Foreskin fibroblast (primary cell): ENCODE measurements at places on chromosomes 5 and 9.

DNA sequence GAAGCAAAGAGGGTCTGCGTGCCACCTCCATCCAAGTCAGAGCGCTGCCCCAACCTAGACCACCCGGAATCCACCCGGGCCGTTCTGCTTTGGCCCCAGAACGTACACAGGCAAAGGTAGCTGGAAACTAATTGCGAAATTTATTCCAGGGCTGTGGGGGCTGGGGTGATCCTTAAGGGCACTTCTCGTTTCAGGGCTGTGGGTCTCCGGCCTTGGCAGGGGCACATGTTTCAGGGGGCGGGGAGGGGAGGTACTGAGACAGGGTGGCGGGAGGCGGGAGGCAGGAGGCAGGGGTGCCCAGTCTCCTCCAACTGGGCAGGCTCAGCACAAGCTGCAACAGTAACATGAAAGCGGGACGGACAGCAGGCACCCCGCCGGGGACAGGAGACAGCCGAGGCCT, 26.1 kb downstream of the NR5A1 start:
- no peak for DNase-seq

DNA sequence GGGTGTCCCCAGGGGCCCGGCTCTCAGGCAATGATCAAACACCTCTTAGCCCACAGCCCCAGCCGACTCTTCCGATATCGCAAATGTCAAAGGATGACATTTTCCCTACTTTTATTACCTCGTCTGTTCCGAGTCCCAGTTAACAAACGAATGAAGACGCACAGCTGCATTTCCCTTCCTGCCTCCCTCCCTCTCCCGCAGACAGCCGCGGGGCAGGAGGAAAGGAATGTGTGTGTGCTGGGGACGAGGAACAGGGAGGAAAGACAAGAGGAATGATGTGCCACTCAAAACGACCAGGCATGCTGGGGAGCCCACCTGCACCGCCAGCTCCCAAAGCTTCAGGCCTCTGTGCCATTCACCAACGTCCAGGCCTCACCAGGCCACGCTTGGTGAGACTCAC, 125.9 kb upstream of the SARDH start:
- DNase-seq = peak; percentile 58

GRCh38 chr5:90066920-90067319, 342.6 kb downstream of the CETN3 start:
- no peak for DNase-seq

- DNase-seq = no peak
These were observed 46.8 kb downstream of the INIP start for GRCh38 chr9:112670991-112671625.

DNA sequence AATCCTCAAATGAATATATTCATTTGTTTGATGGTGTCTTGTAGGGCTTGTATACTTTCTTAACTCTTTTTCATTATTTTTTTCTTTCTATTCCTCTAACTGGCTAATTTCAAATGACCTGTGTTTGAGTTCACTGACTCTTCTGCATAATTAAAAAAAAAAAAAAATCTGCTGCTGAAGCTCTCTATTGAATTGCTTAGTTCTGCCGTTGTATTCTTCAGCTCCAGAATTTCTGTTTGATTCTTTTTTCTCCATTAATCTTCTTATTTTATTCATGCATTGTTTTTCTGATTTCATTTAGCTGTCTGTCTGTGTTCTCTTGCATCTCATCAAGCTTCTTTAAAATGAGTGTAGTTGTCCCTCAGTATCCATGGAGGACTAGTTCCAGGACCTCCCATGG, 244.6 kb downstream of the ROR2 start:
- no peak for DNase-seq

GRCh38 chr5:35274839-35275509, 44.7 kb upstream of the PRLR start:
- DNase-seq = no peak

DNA sequence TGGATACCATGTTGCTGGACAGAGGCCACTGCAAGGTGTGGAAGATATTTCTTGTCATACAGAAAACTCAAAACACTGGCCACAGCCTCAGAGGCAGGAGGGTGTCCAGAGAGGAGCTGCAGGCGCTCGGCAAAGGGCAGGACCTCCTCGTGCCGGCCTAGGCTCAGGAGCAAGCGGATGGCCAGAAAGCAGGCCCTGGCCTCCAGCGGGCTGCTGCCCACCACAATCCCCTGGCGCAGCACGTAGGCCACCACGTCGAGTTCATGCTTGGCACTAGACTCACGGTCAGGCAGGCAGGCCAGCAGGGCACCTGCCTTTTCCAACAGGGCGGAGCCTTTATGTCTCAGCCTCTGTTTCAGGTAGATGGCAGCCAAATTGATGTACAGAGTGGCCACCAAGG, 35.2 kb downstream of the SH3TC2 start:
- DNase-seq = no peak

DNA sequence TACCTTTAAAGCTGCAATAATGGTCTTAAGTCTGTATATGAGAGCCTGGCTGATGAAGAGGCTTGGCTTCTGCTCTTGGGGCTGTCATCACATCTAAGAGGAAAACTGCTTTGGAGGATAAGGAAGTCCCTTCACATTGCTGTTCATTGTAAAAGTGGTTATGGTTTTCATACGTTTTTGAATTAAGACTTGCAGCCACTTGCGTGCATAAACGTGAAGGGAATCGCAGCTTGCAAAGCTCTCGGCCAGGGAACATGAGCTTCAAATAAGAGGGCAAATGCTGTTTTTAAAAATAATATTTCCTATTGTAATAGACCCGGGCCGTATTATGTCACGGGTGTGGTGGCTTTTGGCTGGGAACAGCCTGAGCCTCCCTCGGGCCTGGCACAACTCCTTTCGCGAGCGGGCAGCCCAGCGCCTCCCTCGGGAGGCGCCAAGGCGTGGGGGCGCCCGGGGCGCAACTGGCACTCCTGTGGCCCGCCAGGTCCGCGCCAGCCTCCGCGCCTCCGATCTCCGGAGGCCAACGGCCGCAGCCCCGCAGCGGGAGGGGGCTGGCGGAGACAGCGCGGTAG, 538 bp upstream of the ARHGEF28 start:
- peak; percentile 31 for DNase-seq

DNA sequence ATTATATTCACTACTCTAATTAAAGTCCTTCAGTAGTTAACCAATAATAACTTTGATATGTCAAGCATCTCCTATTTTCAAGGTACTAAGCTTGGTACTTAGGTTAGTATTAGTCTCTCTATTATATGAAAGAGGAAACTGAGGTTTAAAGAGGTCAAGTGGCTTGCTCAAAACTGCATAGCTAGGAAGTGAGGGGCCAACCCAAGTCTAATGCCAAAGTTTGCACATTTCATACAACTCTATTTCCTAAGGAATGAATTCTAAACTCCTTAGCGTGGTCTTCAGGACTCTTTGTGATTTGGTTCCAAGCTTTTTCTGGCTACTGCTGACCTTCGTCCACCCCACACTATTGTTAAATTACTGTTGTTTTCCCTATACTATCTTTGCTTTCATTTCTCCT, 9.9 kb upstream of the SHOC1 start:
- no peak for DNase-seq

- DNase-seq = no peak
These were observed 159.0 kb downstream of the COL23A1 start for GRCh38 chr5:178431063-178431781.

DNA sequence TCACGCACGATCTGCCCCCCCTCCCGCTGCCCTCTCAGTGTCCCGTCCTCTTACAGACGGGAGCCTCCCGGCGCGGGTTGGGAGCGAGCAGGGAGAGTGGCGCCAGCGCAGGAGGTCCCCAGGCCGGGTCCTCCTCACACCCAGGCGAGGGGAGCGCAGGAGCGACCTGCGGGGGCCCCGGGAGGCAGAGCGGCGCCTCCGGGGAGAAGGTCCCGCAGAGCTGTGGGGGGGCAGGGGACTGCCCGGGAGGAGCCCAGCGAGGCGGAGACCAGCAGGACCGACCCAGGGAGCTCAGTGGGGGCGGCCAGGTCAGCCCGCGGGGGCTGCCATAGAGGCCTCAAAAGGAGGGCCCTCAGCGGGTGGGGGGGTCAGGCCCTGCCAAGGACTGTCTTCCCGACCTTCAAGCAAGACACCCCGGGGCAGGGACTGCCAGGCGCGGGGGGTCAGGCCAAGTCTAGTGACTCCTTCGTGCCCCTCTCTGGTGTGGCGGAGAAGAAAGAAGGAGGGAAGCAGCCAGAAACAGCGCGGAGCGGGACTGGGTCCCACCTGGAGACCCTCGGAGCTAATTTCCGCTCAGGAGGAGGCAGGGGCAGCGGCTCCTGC, 123.3 kb upstream of the ERCC6L2 start:
- DNase-seq = no peak

DNA sequence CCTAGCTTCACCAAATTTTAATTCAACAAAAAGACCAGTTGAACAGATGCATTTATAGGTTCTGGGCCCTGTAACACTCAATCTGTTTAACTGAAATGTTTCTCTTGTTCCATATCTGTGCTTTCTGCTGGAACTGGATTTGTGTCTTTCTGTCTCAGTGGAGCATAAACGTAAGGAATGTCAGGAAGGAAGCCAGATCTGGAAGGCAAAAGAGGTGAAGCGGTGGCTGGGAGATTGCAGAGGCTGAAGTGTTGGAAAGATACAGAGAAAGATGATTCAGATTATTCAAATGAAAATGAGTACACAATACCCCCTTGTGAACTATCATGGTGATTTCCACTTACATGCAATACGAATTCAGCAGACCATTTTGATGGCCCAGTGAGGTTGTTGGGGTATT, 406.8 kb downstream of the BRINP1 start:
- DNase-seq = no peak

DNA sequence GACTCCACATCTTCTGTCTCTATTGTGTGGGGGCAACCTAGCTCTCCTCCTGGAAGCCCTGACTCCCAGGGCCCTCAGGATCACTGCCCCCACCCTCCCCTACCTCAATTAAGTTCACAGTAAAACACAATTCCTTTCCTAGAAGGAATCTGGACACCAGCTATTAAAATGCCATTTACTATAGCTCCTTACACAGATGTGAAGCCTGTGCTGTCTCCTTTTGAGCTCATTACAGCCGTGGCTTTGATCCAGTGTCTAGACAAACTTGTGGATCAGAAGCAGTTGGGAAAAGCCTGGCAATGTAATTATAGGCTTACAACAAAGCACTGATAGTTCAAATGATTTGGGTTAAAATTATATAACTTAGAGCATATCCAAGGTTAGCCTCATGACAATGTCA, 107.0 kb upstream of the SMIM23 start:
- DNase-seq = no peak

DNA sequence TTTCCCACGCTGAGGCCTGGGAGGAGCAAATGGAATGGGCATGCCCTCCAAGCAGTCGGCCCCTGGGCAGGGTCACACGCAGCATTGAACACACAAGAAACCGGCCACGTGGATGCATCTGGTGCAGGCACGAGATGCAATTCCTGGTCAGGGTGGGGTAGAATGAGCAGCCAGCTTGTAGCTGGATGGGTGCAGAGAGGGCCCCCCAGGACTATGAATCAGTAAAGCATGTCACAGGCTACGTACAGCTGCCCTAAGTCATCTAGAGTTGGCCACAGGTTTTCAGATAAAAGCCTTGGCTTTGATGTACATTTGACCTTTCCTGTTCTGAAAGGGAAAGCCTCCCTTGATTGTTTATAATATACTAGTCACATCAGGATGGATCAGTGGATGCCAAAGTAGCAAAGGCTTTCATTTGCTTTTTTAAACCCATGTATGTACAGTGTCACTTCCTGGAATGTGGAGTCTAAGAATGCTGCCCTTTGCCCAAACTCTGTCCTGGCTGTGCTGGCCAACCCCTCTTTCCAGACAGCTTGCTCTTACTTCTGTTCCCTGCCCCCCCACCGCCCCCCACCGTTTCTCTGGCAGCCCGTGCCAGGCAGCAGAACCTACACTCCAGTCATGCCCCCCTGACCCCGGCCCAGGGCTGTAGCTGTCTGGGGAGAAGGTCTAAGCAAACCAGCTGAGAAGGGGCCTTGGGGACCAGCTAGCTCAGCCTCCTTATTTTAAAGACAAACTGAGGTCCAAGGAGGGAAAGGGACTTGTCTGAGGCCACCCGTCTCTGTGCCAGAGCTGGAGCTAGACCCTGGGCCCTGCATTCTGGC, 169.2 kb downstream of the HSPA4 start:
- peak; percentile 6 for DNase-seq

DNA sequence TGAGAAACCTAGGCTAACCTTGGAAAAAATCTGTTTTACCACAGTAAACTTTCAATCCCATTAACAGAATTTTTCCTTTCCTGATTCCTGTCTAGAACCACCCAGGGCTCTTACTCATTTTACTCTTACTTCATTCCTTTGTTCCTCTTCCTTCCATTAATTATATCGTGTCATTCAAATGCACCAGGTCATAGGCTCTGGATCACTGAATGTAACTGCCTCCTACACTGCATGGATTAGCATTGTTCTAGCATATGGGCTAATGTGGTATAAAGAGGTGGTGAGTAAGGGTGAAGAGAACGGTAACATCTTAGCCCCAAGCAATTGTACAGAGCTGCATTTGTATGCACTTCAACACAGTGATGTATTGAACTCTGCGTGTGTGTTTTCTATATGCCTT, 49.5 kb upstream of the SPINK5 start:
- DNase-seq = no peak

GRCh38 chr5:111439473-111440075, 72.8 kb downstream of the STARD4 start:
- DNase-seq = peak; percentile 60

DNA sequence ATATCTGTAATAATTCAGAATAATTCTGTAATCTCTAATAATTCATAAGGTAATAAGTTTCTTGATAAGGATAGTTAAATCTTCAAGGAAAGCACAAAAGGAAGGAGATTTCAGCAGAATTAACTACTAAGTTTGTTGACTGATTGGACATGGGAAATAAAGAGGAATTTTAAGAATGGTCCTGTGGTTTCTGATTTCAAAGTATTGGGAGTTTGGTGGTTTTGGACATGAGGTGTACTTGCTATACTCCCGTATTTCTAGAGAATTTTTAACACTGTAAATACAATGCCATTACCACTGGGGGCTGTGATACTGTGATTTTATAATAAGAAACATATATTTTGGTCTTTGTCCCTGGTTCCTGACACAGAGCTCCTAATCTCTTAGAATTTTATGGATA, 123.9 kb downstream of the UNC13B start:
- no peak for DNase-seq

DNA sequence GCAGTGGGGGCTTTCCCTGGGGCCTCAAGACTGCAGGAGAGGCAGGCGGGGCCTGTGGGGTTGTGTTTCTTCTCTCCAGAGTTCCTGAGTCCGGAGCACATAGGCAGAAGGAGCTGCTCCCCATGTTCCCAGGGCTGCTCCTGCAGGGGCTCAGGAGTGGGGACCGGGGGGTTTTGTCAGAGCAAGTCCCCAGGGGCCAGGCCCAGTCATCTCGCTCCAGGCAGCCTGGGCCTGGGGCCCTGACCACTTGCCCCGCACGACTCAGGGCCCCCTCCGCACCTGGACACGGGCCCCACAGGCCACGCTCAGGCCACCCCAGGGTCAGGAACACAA, 22.0 kb upstream of the SLC6A19 start:
- no peak for DNase-seq

- DNase-seq = no peak
These were observed 24.1 kb upstream of the RPL26L1 start for GRCh38 chr5:172935096-172935495.

GRCh38 chr5:113450929-113451328, 16.1 kb upstream of the TSSK1B start:
- DNase-seq = no peak

GRCh38 chr9:138025417-138025816, 147.8 kb downstream of the CACNA1B start:
- DNase-seq = no peak

GRCh38 chr9:121281614-121282276, 13.8 kb downstream of the GSN start:
- DNase-seq = peak; percentile 72
